Hepatocyte (in vitro differentiated cells): ENCODE measurements at places on chromosomes 7 and 10. TPM values are rescaled to one million over a fixed set of nuclear protein-coding genes. Genes with fewer than 3 reads are reported as not detected.

DNA sequence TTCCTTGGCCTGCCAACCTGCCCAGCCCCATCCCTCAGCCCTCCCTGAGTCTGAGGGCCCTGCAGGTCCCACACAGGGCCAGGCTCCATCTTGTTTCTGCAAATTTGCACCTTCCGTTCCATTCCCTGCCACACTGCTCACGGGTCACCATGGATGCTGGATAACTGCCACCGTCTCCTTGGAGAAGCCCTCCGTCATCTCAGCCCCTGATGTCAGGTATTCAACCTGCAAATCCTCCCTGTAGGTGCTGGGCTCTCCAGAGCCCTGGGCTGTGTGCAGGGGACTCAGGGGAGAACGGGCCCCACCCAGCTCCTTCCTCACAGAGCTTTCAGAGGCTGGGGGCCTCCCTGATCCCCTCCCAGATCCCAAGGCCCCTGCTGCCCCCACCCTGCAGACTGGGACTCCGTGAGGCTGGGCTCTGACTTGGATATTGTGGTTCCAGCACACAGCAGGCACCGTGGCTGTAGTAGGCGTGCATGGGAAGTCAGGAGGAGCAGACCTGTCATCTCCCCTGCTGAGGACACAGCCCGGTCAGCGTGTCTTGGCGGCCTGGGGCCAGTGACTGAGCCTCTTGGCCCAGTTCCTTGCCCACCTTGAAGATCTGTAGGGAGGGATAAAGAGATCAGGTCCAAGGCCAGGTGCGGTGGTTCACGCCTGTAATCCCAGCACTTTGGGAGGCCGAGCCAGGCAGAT lies 121.7 kb upstream of the TNRC18 start:
- H3K27ac ChIP-seq = no peak overlapping the region
- no peaks in the 10 kb centered on the region for H3K27me3 ChIP-seq
- H3K36me3 ChIP-seq = no peaks in the 10 kb centered on the region
- peaks cover 3% of the 10 kb centered on the region for H3K4me1 ChIP-seq

GRCh38 chr10:69123306-69123746 lies 652 bp upstream of the VPS26A start:
- no peaks in the 10 kb centered on the region for H3K27me3 ChIP-seq
- peak; percentile 79 for DNase-seq
- H3K4me3 ChIP-seq = peak overlapping the region; percentile 36
- H3K27ac ChIP-seq = peak overlapping the region; percentile 97

DNA sequence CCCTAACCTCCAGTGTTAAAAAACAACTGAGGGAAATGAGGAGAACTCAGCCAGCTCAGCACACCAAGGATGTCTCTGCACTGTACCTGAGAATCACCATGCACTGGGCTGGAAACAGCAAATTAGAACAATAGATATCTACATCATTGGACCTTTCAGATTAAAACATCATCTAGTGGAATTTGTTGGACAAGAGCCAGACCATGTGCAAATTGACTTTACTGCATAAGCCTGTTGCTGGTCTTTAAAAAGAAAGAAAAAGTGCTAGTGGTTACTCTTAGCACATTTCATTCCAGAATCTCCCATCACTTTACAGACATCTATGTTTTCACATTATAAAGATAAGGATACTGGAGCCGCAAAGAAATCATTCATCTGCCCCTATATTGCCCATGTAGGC lies 75.4 kb downstream of the FGFR2 start:
- H3K27me3 ChIP-seq = no peaks in the 10 kb centered on the region
- no peaks in the 10 kb centered on the region for H3K36me3 ChIP-seq
- H3K27ac ChIP-seq = peak overlapping the region; percentile 91
- peaks cover 53% of the 10 kb centered on the region for H3K4me1 ChIP-seq

GRCh38 chr10:125127110-125127509 lies 33.3 kb downstream of the CTBP2 start:
- H3K4me1 ChIP-seq = peaks cover 10% of the 10 kb centered on the region
- no peak overlapping the region for H3K27ac ChIP-seq
- no peak for DNase-seq
- no peak overlapping the region for H3K4me3 ChIP-seq
- no peaks in the 10 kb centered on the region for H3K36me3 ChIP-seq
- no peaks in the 10 kb centered on the region for H3K27me3 ChIP-seq

GRCh38 chr10:27035163-27035562 lies 65.1 kb downstream of the ANKRD26 start:
- H3K36me3 ChIP-seq = no peaks in the 10 kb centered on the region
- no peaks in the 10 kb centered on the region for H3K27me3 ChIP-seq
- H3K4me3 ChIP-seq = no peak overlapping the region
- no peaks in the 10 kb centered on the region for H3K4me1 ChIP-seq

- no peaks in the 10 kb centered on the region for H3K36me3 ChIP-seq
- H3K4me3 ChIP-seq = no peak overlapping the region
- H3K27ac ChIP-seq = peak overlapping the region; percentile 14
- DNase-seq = peak; percentile 10
- no peaks in the 10 kb centered on the region for H3K27me3 ChIP-seq
Measured at GRCh38 chr10:114881901-114882300, 56.1 kb upstream of the TRUB1 start.

GRCh38 chr10:78891741-78892140 lies 177.0 kb upstream of the ZMIZ1 start:
- H3K4me1 ChIP-seq = no peaks in the 10 kb centered on the region
- H3K27me3 ChIP-seq = no peaks in the 10 kb centered on the region
- no peak for DNase-seq
- H3K4me3 ChIP-seq = no peak overlapping the region

DNA sequence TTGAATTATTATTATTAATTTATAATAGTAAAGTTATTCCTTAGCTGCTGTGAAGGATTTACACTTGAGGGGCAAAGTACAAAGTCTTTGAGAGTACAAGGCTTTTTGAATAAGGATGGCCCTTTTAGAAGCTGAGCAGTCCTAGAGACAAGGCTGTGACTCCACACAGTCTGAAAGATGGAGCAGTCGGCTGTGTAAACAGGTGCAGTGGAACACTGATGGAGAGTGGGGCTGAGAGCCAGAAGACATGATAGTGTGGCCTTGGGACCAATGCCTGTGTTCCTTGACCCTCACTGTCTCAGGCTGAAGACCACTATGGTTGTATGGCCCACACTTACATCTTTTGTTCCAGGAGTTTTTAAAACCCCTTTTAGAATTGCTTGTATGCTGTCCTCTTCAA lies 311.2 kb upstream of the PHF14 start:
- H3K27ac ChIP-seq = no peak overlapping the region
- H3K36me3 ChIP-seq = no peaks in the 10 kb centered on the region
- H3K4me3 ChIP-seq = no peak overlapping the region
- no peaks in the 10 kb centered on the region for H3K27me3 ChIP-seq

DNA sequence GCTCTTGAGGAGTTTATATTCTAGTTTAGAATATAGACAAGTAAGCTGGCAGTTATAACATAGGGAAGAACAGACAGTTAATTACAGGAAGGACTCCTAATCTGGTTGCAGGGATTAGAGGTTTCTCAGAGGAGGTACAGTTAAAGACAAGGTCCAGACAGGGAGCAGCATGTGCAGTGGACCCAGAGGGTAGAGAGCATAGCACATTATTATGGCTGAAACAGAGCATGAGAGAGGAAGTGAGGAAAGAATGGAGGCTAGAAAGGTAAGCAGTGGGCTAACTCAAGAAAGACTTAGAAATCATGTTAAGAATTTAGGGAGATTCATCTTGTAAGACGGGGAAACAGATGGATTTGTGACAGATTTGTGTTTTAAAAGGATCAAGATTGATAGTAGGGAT lies 9.7 kb downstream of the MIOS start:
- no peak overlapping the region for H3K27ac ChIP-seq
- H3K4me1 ChIP-seq = no peaks in the 10 kb centered on the region
- no peak for DNase-seq
- H3K4me3 ChIP-seq = no peak overlapping the region
- no peaks in the 10 kb centered on the region for H3K27me3 ChIP-seq

GRCh38 chr7:102836191-102836919 lies 76.4 kb upstream of the LRRC17 start:
- no peak overlapping the region for H3K4me3 ChIP-seq
- H3K4me1 ChIP-seq = peaks cover 22% of the 10 kb centered on the region
- H3K27me3 ChIP-seq = no peaks in the 10 kb centered on the region
- peak; percentile 30 for DNase-seq

DNA sequence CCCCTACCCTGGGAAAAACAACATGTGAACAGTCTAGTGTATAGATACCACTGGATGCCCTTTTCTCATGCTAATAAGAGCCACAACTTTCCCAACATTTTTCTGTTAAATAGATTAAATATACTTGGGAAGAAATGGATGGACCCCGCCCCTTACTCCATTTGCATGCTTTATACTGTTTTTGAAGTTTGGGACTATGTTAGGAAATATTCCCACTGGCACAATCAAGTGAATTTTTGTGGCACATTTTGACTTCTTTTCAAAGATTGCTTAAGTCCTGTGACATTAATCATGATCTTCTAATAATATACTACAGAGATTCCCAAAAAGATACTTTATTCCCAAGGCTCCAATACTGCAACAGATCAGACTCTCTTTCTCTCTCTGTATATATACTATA lies 216.6 kb downstream of the TWIST1 start:
- DNase-seq = no peak
- no peaks in the 10 kb centered on the region for H3K36me3 ChIP-seq
- no peaks in the 10 kb centered on the region for H3K4me1 ChIP-seq
- H3K4me3 ChIP-seq = no peak overlapping the region
- H3K27me3 ChIP-seq = no peaks in the 10 kb centered on the region

- no peaks in the 10 kb centered on the region for H3K36me3 ChIP-seq
- H3K4me3 ChIP-seq = no peak overlapping the region
- H3K27me3 ChIP-seq = no peaks in the 10 kb centered on the region
- H3K4me1 ChIP-seq = no peaks in the 10 kb centered on the region
Measured at GRCh38 chr10:115001506-115002381, 63.7 kb downstream of the TRUB1 start.

- H3K4me3 ChIP-seq = no peak overlapping the region
- no peaks in the 10 kb centered on the region for H3K4me1 ChIP-seq
- H3K27ac ChIP-seq = peak overlapping the region; percentile 14
- H3K27me3 ChIP-seq = no peaks in the 10 kb centered on the region
- DNase-seq = no peak
Measured at GRCh38 chr7:25770235-25770634, 381.8 kb upstream of the NFE2L3 start.

DNA sequence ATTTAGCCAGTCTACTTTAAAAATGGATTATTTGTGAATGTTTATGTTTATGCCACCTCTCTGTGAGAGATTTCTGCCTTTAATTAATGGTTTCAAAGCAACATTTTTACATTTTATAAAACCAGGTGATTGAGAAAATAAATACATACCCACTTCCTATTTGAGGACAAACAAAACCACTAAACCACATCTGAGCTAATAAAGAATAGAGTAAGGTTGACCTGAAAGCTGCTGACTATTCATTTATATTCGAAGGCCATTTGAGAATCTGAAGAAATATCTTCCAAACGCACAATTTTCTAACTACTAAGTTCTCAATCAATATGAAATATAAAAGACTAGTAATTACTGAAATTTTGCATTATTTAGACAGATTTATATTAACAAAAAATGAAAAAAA lies 705.1 kb downstream of the XPNPEP1 start:
- no peak overlapping the region for H3K27ac ChIP-seq
- no peak overlapping the region for H3K4me3 ChIP-seq

GRCh38 chr7:151110941-151111645 lies 24.8 kb downstream of the AGAP3 start:
- no peak overlapping the region for H3K27ac ChIP-seq
- peak; percentile 87 for DNase-seq
- H3K4me1 ChIP-seq = peaks cover 17% of the 10 kb centered on the region

GRCh38 chr7:3453398-3453797 lies 152.3 kb downstream of the SDK1 start:
- no peak overlapping the region for H3K27ac ChIP-seq
- H3K36me3 ChIP-seq = no peaks in the 10 kb centered on the region
- no peak for DNase-seq
- H3K27me3 ChIP-seq = no peaks in the 10 kb centered on the region
- peaks cover 6% of the 10 kb centered on the region for H3K4me1 ChIP-seq

DNA sequence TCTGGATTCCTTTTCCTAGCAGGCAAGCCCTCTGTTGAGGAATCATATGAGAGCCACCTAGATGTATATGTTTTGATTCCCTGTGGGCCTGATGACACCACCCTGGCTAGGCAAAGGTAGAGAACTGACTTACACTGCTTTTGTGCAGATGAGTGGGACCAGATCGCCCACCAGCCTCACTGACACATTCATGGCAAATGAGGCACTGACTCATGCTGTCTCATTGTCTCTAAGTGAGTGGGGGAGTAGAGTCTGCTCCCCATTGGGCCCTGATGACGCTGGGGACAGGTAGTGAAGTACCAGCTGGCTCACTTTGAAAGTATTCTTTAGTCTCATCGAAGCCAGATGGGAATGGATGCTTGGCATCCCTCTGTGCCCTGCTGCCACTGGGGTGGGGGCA lies 326.3 kb downstream of the ABCA13 start:
- H3K27me3 ChIP-seq = no peaks in the 10 kb centered on the region
- no peak overlapping the region for H3K27ac ChIP-seq
- H3K4me1 ChIP-seq = no peaks in the 10 kb centered on the region

GRCh38 chr10:96681524-96681923 lies 38.8 kb downstream of the PIK3AP1 start:
- H3K4me1 ChIP-seq = peaks cover 8% of the 10 kb centered on the region
- H3K36me3 ChIP-seq = no peaks in the 10 kb centered on the region

DNA sequence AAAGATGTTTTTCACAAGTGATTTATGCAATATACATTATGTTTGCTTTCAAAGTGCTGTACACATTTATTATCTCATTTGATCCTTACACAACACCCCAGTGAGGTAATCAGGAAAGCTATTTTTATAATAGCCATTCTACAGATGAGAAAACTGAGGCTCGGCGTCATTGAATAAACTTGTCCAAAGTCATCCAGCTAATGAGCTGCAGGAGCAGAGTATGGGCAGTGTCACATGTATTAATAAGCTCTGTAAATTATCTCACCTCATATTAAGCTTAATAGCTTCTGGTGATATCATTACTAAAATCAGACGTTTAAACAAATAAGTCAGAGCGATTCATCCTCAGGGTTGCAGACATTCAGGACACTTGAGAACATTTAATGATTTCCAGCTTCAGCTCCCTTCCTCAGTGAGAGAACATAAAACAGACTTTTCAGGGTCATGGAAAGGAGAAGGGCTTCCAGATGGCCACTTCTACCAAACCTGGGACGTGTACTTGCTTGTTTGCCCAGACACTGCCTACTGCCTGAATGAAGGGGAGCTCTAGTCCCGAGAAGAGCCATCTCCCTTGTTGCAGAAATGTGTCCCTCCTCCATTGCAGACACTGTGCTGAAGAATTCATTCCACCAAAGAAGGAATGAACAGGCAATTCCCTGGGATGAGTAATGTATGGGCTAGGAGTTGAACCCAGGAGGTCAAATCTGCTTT lies 20.5 kb upstream of the FZD1 start:
- H3K27me3 ChIP-seq = no peaks in the 10 kb centered on the region
- no peaks in the 10 kb centered on the region for H3K36me3 ChIP-seq
- peaks cover 22% of the 10 kb centered on the region for H3K4me1 ChIP-seq

GRCh38 chr10:21727452-21728168 lies 193.6 kb downstream of the MLLT10 start:
- peak overlapping the region; percentile 17 for H3K27ac ChIP-seq
- H3K4me3 ChIP-seq = no peak overlapping the region

GRCh38 chr7:137036768-137037167 lies 168.3 kb downstream of the CHRM2 start:
- H3K27me3 ChIP-seq = no peaks in the 10 kb centered on the region
- H3K4me1 ChIP-seq = no peaks in the 10 kb centered on the region
- H3K4me3 ChIP-seq = no peak overlapping the region
- no peak for DNase-seq
- H3K27ac ChIP-seq = no peak overlapping the region
- H3K36me3 ChIP-seq = no peaks in the 10 kb centered on the region

The GPC2 gene
- 3.2 and 4.1 TPM in 2 replicates for polyA plus RNA-seq

The TUBB8 gene
- 0.10 and 0.23 TPM in 2 replicates for polyA plus RNA-seq

The CCL24 gene
- not detected in 2 replicates for polyA plus RNA-seq

The TEX36 gene
- not detected in 2 replicates for polyA plus RNA-seq

The TMEM213 gene
- polyA plus RNA-seq = 0.93 TPM in 1 of 2 replicates, not detected in the other

The GLCCI1 gene
- 15.7 and 28.8 TPM in 2 replicates for polyA plus RNA-seq

The LRRD1 gene
- polyA plus RNA-seq = not detected in 2 replicates
